ENCODE measurements at places on chromosomes 16 and 17.
A peak's percentile ranks its signal among the peaks of the same experiment; 100 is the strongest.

DNA sequence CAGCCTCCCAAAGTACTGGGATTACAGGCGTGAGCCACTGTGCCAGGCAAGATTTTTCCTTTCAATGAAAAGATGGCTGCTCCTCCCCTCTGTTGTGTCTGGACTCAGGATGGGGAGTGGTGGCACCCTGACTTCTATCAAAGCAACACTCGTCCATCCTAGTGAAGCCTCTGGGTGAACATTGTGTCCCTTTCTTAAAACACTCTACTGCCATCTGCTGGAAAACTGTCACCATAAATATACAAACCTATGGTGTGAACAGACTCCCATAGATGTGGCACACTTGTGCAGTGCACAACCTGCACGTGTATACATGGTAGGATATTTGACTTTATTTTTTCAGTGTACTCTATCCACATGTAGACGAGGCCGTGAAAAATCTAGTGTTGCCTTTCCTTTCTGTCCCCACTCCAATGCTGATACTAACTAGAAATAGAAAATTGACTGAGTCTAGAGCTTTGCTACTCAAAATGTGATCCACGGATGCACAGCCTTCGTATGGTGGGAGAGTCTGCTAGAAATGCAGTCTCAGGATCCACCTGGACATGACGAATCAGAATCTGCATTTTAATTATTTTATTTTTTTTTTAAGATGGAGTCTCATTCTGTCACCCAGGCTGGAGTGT lies 55.9 kb upstream of the PLCG2 start:
- peak; percentile 91 for DNase-seq

- no peak for DNase-seq
Observed at GRCh38 chr16:87140211-87141200, 176.7 kb downstream of the C16orf95 start.

DNA sequence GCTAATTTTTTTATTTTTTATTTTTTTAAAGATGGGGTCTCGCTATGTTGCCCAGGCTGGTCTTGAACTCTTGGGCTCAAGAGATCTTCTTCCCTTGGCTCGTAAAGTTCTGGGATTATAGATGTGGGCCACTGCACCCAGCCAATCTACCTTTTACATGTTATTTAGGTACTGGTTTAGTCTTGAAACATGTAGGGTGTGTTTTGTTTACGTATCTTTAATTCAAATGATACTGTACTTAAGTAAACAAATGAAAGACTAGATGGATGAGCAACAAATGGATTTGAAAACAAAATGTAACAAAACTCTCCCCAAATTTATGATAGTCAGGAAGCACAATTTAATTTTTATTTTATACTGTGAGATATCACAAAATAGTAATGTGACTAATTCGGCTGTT lies 207.7 kb downstream of the LGALS9B start:
- DNase-seq, result no peak

DNA sequence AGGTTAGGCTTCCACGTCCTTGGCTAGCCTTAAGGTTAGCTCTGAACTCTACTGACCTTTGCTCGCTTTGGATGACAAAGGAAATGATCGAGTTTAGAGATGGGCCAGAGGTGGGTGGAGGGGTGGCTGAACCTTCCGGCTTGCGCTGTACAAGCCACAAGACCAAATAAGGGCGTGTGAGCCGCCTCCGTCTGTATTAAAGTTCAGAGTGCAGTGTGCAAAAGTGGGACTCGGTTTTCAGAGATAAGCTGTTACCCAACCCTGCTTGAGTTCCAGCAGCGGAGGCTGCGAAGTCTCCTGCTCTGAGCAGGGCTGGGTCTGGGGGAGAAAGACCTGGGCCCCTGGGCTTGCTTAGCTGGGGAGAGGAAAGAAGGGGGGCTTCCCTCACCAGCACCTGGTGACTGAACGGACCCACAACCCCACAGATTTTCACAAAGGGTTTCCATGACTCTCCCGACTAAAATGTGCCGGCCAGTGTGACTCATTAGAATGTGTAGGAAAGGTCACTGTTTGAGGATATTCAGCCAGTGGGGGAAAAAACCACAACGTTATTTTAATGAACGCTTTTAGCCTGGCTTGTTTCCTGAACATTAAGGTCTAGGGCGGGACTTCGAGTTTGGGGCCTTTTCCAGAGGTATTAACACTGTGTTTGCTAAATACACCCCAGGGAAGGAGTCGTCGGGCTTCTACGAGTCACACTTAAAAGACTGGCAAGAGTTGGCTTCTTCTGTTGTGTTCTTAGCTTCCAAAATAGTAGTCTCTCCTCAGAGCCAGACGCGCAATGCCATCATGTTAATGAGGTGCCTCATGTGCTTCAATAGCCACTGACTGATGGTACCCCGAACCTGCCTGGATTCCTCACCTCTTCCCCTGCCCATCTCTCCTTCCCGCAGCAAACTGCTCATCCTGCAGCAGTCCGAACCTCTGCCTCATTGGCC lies 67.0 kb downstream of the CENPV start:
- DNase-seq, result peak; percentile 99

- no peak for DNase-seq
Observed at GRCh38 chr16:83933885-83934683, 19.0 kb upstream of the OSGIN1 start.

DNA sequence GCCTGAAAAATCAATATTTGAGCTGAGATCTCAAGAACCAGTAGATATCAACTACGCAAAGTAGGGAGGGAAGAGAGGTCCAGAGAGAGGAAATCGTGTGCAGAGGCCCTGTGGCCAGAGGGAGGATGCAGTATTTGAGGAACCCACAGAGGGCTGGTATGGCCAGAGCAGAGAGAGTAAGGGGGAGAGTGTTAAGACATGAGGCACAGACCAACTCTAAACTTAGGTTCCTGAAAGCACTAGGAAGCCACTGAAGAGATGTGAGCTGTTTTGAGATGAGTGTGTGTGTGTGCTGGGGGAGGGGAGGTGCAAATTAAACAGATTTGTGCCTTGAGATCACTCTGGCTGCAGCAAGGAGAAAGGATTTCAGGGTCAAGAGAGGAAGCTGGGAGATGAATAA lies 10.9 kb downstream of the SLC13A2 start:
- DNase-seq, result no peak

DNA sequence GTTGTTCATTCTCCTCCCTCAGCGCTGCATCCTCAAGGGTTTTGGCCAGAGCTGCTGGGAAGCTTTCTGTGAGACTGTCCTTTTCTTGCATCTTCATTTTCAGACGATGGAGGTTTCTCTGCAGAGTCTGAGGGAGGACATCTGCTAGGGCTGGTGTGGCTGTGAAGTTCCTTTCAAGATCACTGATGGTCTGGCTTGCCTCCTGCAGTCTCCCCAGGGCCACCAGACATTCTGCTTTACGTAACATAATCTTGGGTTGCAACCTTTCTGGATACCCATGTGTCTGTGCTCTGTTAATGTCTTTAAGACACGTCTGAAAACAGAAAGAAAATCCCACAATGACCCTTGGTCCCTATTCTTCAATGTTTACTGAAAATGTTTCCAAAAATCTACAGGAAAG lies 29.0 kb downstream of the SMYD4 start:
- DNase-seq, result no peak

- no peak for DNase-seq
Observed at GRCh38 chr16:51155820-51156806, 5.0 kb upstream of the SALL1 start.

DNA sequence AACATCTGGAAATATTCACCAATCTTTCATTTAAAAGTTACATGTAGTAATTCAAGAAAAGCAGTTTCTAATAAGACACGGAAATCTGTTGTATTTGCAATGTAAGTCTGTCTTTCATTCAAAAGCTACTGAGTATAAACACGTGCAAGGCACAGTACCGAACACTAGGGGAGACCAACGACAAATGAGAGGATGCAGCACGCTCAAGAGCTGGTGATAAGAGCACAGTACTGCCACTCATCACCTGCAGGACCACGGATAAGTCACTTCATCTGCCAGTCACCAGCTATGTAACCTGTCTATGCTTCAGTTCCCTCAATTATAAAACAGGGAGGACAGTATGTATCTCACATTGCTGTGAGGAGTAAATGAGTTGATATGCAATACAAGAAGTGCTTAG lies 67.1 kb downstream of the CLEC18A start:
- peak; percentile 66 for DNase-seq

DNA sequence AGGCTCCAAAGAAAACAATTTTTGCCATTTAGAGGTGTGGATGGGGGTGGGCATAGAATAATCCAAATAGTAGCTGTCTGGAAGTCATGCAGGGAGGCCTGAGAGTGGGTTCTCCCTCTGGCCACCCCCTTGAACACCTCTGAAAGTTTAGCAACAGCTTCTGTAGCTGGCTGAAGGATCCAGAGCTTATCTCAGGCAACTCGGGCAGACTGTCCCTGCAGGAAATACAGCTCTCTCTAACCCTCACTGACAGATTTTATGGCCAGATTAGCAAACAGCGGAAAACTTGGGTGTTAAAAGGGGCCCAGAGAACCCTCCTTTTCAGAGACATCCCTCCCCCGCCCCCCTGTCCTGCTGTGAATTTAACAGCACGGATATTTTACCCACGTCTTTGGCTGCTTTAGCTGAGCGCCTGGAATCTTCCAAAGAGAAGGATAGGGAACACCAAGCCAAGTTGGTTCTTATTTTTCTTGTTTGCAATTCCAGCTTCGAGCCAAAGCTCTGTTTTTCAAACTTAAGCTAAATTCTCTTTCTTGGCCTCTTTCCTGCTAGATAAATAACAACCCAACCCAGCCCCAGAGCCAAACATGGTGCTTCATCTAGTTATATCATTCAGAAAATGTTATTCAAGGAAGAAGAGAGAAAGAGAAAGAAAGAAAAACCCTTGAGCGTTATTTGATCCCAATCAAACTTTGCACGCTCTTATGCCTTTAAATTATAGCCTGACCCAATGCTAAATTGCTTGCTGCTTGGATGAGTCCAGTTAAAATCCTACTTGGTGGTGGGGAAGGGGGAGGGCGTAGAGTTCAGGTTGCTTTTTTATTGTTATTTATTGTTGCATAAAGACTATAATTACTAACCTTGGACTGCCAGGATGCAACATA lies 2.3 kb upstream of the HOXB2 start:
- DNase-seq, result no peak

DNA sequence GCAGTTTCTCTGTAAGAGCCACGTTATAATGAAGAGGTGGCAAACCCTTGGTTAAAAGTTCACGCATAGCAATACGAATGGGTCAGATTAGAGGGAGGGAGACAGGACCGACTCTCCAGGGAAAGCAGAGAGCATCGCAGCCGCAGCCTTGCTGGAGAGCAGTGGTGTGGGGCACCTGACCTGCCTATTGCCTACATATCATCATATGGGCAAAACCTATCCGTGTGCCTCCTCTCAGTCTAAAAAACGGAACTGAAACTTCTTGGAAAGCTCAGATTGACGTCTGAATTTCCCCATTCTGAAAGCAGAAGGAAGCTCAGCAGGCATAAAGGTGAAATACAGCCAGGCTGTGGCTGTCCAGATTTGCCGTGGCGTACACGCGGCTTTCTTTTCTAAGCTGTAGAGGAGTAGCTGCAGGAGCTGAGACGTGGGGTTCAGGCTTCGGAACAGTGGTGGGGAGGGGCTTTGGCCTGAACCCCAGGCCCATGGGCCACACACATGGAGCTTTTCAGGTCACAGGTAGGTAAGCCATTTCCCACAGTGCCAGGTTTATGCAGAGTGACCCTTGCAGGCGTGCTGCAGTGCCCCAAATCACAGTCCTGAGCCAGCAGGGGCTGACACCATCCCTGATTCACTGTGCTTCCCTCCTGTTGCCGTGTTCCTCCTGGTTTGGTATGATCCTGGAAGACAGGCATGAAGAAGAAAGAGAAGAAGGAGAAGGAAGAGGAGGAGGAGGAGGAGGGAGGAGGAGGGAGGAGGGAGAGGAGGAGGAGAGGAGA lies 41.6 kb upstream of the TNRC6C start:
- DNase-seq, result no peak

DNA sequence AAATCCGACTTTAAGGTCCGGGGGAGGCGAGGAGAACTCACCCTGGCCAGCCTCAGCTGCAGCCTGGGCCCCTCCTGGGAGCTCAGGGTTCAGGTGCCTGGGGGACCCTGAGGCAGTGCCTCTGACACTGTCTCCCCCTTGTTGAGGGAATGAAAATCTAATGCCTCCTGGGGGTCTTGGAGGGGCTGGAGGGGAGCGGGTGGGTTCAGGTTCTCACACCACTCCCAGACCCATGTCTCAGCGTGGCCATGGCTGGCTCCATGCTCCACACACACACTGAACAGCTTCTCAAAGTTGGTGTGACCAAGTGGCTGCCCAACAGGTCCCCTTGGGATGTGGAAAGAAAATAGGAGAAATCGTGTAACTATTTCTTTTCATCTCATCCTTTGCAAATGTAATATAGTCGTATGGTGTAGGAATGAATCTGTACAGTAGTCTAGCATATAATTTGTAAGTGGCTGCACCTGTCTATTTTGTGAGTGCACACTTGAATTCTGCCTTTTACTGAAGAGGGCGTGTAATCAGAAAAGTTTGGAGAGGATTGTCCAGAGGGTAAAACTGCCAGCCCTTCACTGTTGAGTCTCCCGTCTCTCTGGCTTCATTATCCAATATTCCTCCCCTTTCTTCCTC lies 788 bp upstream of the PRCD start:
- no peak for DNase-seq

DNA sequence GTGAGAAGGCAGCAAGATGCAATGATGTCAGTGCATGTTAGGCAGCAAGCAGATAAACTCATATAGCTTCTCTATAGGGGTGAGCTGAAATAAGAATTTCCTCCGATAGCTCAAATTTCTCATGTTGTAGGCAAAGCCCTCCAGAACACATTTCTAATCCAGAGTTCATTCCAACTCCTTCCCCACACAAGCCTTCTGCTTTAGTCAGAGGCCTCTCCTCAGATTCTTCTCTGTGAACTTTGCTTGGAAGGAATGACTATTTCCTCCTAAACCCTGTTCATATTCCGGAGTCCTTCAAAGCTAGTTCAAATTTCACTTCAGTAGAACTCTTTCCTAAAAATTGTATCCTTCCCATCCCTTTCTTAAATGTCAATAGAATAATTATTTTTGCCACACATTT lies 144.8 kb downstream of the KCNJ2 start:
- DNase-seq, result peak; percentile 76

DNA sequence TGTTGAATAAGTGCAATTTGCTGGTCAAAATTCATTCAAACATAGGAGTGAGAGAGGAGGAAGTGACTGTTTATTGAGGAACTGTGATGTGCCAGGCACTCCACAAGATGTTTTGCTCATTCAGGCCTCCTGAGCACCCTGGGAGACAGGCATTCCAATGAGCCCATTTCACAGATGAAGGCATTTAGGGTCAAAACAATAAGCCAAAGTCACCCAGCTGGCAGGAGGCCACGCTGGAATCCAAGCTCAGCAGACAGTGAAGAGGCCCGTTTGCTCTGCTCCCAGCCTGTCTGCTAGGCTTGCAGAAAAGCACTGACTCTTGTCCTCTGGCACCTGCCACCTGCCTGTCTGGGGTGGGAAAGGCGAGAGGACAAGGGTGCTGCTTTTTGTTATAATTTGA lies 10.1 kb upstream of the SLC25A39 start:
- no peak for DNase-seq

DNA sequence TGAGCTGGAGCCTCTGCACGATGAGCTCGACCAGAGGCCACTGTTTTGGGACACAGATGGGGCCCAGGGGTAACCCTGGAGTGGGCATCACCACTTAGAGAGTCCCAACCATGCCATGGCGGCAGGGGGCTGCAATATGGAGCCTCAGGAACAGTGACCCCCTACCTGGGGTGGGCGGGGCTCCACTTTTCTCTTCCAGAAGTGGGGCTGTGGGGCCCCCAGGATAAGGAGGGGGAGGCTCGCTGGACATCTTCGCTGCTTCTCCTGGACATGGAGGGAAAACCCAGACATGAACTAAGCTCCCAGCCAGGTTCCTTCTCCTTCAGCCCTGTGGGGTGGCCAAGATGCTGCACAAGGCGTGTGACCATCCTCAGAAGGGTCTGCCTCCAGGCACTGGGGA lies 24.7 kb downstream of the CDIP1 start:
- DNase-seq, result no peak

GRCh38 chr16:12526515-12526914 lies 277.2 kb downstream of the CPPED1 start:
- no peak for DNase-seq
